Skeletal muscle cell (primary cell): ENCODE measurements at places on chromosomes 2 and 18.

DNA sequence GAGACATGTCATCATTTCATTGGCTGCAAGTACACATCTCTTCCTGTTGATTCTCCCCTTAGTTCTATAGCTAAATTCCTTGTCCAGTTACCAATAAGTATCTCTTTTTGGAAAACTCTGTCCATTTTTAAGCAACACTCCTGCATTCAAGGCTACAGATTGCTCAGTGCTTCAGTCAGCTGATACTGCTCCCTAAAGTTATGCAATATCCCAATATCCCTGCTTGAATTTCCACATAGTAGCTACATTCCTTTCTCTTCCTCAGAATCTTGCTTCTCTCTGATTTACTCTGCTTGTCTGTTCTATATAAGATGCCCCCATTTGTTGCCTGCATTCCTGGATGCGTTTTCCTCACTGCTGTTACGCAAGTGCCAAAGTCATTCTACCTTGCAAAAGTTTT is 109.8 kb downstream of the PARD3B start:
- peak; percentile 43 for DNase-seq

DNA sequence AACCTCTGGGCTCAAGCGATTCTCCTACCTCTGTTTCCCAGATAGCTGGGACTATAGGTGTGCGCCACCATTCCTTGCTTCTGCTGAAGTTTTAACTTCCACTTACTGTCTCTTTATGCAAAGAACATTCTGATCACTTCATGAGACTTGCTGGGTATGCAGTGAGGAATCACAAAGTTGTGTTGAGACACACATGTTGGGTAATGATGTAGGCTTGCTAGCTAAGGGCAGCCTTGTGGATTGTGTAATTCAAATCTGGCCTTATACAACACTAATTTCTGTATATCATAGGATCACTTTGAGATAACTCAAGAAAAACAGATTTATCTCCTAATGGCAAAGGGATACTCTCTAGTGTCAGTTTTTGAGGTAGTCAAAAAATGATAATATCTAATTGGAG is 24.2 kb downstream of the XRCC5 start:
- DNase-seq: no peak

DNA sequence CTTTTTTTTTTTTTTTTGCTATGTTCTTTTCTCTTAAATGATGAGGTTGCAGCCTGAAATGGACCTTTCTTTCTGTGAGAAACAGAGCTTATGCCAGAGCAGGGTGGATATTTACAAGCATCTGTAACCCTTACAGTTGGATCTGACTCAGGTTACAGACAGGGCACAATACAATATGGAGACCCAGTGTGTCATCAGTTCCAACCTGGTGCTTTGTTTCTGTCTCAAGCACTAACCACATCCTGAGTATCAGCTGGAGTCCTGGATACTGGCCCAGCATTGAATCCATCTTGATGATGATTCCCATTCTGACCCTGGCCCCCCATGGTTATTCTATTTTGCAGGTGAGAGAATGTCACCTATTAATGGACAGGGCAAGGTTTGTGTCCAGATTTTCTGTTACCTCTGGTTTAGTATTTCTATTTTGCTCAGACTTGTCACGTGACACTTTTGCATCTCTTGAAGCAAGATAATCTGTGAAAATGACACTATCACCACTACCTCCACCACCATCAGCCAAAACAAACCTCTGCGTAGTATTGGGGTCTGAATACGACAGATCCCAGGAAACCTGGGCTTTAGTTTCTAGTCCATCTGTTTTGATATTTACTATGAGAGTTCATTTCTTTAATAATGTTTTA is 174.0 kb downstream of the CCDC85A start:
- DNase-seq: peak; percentile 26

DNA sequence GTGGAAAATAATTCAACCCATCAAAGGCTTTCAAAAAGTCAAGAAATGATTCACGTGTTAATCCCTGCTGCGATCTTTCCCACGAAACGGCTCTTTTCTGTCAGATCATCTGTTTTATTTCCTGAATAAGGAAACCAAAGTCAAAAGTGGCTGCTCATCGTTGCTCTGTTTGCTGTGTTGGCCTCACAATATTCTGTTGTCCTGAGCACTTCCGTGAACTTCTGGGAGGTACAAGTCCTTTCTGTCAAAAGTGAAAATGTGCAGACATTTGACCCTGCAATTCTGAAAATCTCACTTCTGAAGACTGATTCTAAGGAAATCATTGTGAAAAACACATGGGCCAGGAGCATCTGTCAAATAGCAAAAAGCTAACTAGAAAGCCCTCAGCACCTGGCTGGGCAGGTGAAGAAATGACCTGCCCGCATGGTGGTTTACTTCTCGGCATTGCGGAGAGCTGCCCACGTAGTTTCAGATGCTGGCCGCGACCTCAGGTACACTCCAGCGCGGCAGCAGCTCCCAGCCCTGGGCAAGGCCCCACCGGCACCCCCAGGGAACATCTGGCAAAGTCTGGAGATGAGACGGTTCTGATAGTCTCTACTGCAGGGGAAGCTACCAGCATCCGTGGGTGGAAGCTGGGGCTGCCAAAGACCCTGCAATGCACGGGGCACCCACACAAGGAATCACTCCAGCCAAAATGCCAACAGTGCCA is 31.9 kb upstream of the GPC1 start:
- no peak for DNase-seq

GRCh38 chr2:29394311-29394980 is 279.2 kb downstream of the CLIP4 start:
- DNase-seq: no peak

DNA sequence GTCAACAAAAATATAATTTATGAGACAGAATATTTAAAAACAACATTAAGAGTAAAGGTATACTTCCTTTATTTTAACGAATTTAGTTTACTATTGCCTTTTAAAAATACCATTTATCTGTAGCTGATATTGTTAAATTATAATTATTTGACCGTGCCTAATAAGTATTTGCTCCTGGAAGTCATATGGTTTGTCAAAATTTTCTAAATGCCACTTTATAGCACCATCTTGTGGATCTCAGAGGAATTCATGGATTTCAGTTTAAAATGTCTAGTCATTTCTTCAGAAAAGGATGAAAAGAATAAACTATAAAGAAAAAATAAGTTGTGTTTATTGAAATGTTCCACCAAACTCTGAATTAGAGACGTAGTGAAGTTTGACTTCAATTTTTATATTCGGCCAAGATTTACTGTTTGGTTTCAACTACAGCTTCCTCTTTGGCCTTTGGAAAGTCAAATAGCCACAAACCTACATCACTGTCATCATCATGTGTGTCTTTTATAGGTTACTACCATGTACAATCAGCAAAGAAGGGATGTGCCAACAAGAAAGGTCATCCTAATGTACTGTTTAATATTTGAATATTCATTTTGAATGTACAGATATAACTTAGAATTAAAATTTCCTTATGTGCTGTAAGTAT is 10.3 kb upstream of the FTCDNL1 start:
- no peak for DNase-seq

- no peak for DNase-seq
These were observed 43.0 kb downstream of the ANKRD36B start for GRCh38 chr2:97546711-97547110.

GRCh38 chr18:25177631-25178030 is 174.3 kb downstream of the ZNF521 start:
- no peak for DNase-seq

DNA sequence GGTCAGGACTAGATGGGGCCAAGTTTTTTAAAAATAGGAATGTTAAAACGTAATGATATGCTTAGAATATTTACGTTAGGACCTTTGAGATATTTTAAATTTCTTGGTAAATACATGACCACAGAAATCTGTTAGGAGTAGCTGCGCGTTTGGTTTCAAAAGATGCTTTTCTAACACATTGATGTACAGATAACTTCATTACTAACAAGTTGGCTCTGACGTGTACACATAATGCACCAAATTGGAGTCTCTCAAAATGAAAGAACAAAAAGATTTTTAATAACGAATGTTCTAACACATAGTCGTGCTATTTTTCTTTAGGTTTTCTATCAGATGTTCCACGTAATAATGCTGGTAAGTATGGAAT is 608 bp downstream of the PHOSPHO2 start:
- no peak for DNase-seq

GRCh38 chr18:68935686-68936085 is 137.8 kb downstream of the CCDC102B start:
- no peak for DNase-seq

DNA sequence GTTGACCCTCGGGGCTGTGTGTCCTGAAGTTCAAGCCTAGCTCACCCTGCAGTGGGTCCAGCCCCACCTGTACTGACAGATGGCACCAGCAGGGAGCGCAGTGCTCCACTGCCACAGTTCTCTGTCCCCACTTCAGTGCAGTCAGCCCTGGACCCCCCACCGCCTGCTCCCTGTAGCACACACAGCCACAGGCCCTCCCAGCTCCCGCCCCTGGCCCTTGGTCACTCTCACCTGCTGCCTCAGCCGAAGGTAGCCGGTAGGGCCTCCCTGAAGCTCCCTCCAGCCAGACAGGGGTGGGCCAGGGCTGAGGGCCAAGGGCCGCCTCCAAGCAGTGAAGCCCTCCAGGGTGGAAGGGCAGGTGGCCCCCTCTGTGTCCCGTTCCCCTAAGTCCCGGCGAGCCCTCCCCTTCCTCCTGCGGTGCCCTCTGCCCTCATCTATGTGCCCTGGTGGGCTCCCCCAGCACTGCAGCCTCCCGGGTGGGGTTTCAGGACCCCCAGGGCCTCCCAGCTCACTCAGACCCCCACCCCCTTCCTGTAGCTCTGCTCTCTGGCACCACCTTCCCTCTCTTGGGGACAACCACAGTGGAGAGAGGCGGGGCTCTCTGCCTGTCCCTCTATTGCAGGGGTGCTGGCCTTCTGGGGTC is 10.8 kb upstream of the ALPP start:
- DNase-seq: no peak

DNA sequence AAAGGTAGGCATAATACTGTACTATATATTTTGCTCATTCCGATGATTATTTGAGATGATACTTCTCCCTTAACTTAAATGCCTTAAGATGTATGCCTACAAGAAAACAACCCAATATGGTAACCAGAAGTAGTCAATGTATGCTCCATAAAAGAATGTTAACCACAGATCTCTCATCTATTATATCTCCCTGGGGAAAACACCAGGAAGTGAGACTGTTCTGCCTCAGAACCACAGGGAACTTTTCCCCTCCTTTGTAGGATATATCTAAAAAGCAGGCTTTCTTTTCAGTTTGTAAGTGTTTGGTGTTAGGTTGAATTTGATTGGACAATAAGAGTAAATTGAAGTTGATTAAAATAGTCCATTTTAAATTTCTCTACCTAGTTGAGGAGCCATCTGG is 1160.5 kb upstream of the NXPH2 start:
- DNase-seq: peak; percentile 42

- DNase-seq: peak; percentile 48
These were observed 134.9 kb upstream of the CHAC2 start for GRCh38 chr2:53632714-53633113.

GRCh38 chr2:168671932-168672331 is 130.5 kb upstream of the NOSTRIN start:
- DNase-seq: peak; percentile 69

DNA sequence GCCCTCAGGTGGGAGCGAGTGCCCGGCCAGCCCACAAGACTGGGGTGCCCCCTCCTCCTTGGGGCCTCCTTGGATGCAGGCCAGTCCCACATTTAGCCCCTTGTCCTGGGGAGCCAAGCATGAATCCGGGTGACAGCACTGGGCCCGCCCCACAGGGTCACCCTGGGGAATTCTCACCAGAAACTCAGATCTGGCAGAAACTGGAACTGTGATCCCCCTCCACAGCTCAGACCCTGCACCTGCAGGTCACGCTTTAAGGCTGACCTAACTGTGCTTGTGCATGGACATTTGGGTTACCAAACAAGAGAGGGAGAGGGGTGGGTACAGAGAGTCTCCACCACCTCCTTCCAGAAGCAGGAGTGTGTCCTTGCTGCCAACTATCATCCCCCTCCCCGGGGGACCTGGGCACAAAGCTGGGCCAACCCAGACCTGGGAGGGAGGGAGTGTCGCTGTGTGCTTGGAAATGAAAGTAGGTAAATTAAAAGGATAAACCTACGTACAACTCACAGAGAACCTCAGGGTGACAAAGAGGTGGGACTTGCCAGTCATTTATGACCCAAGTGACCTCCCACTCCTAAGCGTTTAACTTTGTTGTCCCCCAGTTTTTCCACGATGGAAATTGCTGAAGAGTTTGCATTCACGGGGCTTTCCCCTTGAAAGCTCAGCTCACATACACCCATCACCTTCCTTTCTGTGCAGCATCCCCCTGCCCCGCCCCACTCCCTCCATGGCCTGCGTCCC is 9.1 kb downstream of the ITM2C start:
- no peak for DNase-seq

DNA sequence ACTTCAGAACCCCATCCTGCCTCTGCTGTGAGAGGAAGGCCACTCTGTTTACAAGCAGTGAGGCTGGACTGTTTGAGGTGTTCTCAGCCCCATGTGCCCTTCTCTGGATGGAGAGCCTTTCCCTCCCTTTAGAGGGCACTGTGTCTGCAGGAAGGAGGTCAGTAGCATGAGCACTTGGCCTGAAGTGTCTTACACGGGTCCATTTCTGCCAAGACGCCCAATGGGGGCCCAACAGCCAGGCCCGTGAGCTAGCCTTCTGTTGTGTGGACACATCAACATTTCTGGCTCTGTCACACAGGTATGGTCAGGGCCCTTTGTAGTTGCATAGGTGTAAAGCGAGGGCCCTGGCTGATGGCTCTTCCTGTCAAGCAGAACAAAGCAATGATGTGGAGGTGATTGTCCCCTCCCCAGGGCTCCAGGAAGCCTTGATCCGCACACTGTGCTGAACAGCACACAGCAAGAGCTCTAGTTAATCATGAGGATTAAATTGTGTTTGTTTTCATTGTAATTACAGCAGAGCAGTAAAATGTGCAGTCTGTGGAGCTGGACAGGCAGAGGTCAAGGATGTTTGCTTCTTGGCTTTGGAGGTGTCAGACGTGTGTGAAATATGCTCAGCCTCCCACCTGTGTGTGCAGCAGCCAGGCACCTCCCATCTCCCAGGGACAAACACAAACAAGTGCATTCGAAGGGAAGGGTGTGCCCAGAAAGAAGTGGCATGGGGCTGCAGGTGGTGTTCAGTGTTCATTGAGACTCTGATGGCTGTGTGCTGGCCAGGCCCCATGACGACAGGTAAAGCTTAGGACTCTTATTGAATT is 132.1 kb downstream of the SH3RF3 start:
- no peak for DNase-seq
